ENCODE measurements at places on chromosomes 5 and 9. TPM values are rescaled to one million over a fixed set of nuclear protein-coding genes. Genes with fewer than 3 reads are reported as not detected.
A peak's percentile ranks its signal among the peaks of the same experiment; 100 is the strongest.

- DNase-seq = no peak
Observed at GRCh38 chr5:152462021-152462721, 57.1 kb upstream of the NMUR2 start.

PCDHGA11 gene
- total RNA-seq = 4.2 TPM

OTP gene
- not detected for total RNA-seq

DNA sequence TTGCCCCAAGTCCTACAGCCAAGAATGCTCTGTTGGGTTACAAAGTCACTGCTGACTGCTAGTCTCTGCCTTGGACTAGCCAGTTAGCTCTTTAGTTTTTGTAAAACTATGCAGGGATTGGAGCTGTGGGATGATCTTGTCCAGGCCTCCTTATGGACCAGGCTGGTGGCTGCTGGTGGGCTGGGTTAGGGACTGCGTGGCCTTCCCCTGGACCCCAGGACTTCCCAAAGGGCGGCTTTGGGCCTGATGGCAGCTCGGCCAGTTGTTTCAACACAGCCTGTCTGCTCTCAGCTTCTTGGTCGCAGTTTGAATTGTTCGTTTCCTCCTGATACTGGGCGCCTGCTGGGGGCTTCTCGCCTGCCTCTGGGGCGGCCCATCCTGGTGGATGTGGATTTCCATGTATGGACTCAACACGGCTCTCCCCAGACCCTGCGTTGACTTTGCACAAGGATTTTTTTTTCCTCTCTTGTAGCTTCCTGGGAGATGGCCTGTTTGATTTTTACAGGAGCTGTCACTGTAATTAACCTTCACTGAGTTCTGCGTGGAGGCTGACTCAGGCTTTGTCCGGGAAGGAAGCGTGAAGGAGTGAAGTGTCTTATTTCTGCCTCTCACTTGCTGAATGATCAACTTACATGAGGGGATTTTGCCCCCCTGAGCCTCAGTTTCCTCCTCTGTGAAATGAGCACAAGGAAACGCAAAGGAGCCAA is 91.9 kb upstream of the NEURL1B start:
- no peak for DNase-seq

TYRP1 gene
- total RNA-seq = 35.1 TPM

- no peak for DNase-seq
Observed at GRCh38 chr5:159319832-159320231, 10.5 kb downstream of the IL12B start.

RPL35 gene
- total RNA-seq = 696 TPM

DNA sequence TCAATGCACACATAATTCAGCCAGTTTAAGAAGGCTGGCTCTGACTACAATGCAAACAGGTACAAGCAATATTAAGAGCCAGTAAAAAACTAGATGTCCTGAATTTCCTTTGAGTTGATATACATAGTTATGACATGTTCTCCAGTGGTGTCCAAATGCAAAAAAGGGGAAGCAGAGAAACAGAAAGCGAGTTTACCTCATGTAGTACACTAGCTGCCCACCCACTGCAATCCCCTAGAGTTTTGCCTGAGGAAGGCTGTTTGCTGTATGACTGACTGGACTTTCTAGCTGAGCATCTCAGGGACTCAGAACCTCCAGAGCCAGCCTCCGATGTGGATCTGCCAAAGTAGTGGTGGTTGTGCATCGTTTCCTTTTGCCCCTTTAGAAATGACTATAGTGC is 44.8 kb upstream of the SLC1A3 start:
- no peak for DNase-seq

MARVELD2 gene
- total RNA-seq = 1.8 TPM

GRCh38 chr5:54646356-54647101 is 129.0 kb downstream of the SNX18 start:
- peak; percentile 93 for DNase-seq

- no peak for DNase-seq
Observed at GRCh38 chr5:139809331-139809810, 13.8 kb downstream of the PSD2 start.

DNA sequence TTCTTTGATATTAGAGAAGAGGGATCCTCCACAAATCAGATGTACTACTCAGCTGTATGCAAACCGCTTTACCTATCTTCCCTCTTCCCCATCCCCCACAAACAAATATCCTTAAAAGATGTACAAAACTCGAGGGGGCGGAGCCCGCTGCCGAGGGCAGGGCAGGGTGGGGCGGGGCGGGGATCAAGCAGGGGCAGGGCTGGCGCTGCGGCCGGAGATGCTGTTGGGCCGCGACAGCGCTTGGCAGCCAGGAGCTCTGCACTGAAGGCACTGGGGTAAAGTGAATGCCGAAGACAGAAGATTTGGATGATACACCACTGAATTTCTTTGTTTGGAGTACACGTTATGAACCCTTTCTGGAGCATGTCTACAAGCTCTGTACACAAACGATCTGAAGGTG is 474.8 kb downstream of the CDH10 start:
- no peak for DNase-seq

SLCO4C1 gene
- total RNA-seq = 0.06 TPM

DNA sequence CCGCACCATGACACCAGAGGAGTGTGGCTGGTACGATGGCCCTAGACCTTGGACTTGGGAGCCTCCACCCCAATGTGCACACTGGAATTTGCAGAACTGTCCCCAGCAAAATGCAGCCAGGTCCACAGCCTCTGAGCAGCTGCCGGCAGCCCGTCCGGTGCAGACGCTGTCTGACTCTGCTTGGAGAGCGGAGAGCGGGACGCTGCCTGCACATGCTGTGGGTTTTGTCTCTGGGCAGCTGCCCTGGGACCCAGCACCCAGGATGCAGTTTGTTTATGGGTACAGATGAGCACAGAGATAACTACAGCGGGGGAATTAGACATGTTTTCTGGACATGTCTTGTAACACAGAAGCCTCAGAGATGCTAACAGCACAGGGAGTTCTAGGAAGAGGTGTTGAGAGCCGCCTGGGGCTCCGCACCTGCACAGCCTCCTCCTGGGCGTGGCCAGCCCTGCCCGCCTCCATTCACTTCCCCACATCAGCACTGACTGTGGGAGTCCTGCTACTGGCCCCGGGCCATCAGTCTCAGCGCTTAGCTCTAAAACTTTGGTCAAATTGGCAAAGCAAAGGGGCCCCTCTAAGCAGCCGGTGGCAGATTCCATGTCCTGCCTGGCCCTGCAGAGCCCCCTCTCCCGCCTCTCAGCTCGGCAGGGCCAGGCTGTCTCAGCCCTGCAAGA is 159.6 kb downstream of the IRX2 start:
- no peak for DNase-seq

All from right cardiac atrium (tissue), 5 donors.